ENCODE measurements at places on chromosomes 3 and 15.
A peak's percentile ranks its signal among the peaks of the same experiment; 100 is the strongest.

GRCh38 chr15:77418966-77419835 is 703 bp downstream of the PEAK1 start:
- DNase-seq = peak; percentile 63

- no peak for DNase-seq
Measured at GRCh38 chr3:195207056-195207455, 63.9 kb downstream of the XXYLT1 start.

GRCh38 chr3:27202959-27203358 is 166.2 kb downstream of the NEK10 start:
- DNase-seq = no peak

- DNase-seq = peak; percentile 65
Measured at GRCh38 chr3:58529516-58530353, 7.3 kb downstream of the ACOX2 start.

- DNase-seq = no peak
Measured at GRCh38 chr3:195401943-195402342, 40.9 kb downstream of the ACAP2 start.

DNA sequence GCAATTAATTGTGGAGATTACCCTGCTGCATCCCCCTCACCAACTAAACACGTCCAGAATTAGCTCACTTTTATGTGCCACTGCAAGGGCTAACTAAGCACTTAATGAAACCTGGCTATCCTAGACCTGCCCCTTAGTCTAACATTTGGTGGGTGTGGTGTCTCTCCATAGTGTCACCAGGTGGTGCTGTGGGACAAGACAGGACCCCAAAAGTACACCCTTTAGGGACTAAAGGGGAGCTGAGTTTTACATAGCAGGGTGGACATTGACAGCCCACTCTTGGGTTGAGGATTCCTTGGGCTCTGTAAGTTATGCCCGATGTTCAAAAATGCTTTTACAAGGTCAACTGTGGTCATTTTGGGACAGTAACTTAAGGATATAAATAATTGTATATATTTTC is 5.7 kb downstream of the DUT start:
- DNase-seq = peak; percentile 15
